ENCODE measurements at places on chromosomes 5 and 9.

DNA sequence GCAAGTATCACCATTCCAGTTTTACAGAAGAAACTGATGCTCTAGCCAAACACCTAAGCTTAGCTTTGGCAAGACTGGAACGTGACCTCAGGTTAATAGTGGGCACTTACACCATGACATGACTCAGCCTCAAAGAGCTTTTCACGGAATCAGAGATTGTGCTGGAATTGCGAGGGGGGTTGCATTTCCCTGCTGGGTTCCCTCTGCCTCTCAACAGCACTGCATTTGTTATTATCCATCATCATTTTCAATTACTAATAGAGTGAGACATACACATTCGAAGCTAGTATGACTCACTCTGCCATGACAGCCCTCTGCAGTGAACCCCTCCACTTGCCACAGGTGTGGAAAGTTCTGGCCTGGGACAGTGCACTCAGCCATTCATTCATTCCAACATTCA is 8.0 kb downstream of the SPOCK1 start:
- no peak for DNase-seq

DNA sequence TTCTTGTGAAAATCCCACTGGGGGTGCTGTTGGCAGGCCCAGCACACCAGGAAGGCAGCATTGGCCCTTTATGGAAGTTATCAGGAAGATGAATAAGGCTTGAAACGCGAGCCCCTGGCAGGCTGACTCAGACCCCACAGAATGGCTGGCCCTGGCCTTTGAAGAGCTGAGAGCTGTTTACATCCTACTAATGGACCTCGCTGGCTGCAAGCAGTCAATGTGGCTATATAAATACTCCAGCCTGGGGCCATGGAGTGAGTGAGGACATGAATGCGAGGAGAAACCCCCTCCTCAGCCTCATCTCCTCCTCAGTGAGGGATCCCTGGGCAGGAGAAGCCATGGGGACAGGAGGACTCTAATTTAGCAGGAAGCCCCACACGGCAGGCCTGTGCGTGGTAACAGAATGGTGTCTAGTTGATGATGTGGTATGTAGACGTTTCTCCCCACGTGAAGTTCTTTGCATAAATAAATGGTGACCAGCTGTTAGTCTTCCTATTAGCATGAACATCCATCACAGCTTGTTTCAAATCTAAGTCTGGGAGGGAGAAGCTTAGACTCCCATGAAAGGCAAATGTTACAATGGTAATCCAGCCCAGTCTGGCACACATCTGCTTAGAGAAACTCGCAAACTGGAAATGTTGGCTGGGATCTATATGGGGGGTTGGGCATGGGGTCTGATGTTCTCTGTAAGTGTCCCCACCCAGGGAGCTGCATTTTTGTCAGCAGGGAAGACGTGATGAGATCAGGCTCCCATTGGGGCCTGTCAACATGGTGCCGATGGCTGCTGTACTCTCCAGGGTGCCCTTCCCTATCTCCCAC is 175.1 kb upstream of the PITX1 start:
- DNase-seq, result peak; percentile 32

DNA sequence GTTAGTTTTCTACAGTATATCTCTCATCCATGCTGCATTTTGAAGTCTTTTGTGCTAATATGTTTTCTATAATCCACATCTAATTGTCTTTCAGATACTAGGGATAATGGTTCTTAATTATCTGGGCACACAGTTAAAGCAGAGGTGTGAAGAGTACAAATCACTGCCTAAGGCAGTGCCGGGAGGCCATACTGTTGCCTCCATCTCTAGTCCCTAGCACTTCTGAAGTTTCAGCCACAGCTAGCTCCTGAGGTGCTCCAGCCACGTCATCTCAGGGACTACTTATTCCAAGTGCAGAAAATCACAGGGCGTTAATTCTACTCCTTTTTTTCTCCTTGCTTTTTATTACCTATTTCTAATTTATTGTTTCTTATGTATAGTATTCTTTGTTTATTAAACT is 760.0 kb upstream of the FAM174A start:
- no peak for DNase-seq

- DNase-seq, result no peak
Measured at GRCh38 chr5:170573114-170573513, 69.3 kb downstream of the KCNIP1 start.

GRCh38 chr5:31469466-31469865 is 62.4 kb downstream of the DROSHA start:
- no peak for DNase-seq

DNA sequence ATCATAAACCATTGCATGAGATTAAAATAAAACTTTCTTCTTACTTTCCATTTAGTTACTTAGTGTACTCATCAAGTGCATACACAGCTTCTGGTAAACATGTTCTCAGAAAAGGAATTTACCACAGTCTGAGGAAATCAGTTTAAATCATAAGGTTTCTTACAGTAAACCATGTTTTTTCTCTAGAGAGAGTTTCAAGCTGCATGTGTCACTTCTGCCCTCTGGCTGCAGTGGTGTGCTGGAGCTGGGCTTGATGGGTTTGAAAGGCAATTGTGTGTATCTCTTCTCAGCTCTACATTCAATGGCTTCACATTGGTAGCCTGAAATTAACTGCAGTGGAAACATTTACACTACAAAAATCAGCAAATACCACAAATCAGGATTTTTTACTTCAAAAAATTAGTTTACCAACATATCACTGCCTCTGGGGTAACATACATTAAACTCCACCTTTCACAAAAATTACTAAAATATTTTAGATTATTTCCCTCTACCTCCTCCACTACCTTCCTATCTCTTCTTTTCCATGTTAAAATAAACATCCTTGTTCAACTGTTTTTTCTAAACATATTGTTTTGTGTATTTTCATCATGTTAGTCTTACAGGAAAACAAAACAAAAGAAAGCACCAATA is 414.3 kb downstream of the ANXA1 start:
- DNase-seq, result peak; percentile 50

DNA sequence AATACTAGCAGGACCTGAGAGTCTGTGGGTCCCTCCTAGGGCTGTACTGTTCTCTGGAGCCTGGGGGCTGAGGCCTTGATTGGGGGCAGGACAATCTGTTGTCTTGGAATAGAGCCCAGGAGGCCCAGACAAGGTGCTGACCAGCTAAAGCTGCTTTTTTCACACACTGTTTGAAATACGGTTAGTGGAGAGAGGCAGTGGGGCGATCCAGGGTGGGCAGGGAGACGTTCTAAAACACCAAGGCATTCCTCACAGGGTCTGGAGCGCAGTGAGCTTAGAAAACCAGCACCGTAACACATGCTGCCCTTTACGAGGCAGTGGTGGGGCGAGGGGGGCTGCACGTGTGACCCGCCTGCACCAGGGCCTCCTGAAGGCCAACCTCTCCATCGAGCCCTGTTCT is 55.1 kb downstream of the EHMT1 start:
- no peak for DNase-seq

GRCh38 chr9:107569174-107569573 is 79.6 kb upstream of the KLF4 start:
- DNase-seq, result no peak

DNA sequence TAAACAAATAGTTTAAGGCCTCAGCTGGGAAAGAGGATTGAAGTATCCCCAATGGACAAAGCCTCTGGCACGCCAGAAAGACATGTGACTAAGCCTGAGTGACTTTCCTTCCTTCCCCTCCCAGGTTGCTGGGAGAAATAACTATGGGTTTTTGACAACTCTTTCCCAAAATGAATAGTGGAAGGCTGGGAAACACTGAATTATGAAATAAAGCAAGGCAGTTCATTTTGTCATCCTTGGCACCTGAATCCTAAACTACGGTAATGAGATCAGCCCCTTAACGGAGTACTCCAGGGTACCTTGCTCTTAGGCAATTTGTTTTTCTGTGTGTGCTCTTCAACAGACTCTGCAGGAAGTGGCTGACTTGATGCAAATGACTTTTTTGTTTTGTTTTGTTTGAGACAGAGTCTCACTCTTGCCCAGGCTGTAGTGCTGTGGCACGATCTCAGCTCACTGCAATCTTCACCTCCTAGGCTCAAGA is 75.2 kb downstream of the LMNB1 start:
- no peak for DNase-seq

GRCh38 chr9:135300346-135301141 is 179.0 kb upstream of the PPP1R26 start:
- no peak for DNase-seq

DNA sequence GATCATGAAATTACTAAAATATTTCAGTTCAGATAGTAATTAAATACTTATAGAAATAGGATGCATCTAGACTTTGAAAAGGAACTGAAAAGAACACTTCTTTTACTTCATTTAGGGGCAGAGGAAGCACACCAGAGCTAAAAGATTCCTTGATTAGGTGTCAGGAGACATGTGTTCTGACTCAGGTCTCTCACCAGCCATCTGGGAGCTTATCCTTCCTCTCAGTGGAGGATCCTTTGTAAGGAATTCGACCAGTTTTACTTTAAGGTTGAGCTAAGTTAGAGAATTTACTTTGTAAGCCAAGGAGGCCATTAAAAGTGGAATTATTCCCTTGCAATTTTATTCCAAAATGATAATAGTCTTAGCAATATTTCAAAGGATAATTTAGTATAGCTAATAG is 16.7 kb downstream of the VCAN start:
- DNase-seq, result no peak

GRCh38 chr9:36867672-36868471 is 166.2 kb downstream of the PAX5 start:
- DNase-seq, result peak; percentile 89

DNA sequence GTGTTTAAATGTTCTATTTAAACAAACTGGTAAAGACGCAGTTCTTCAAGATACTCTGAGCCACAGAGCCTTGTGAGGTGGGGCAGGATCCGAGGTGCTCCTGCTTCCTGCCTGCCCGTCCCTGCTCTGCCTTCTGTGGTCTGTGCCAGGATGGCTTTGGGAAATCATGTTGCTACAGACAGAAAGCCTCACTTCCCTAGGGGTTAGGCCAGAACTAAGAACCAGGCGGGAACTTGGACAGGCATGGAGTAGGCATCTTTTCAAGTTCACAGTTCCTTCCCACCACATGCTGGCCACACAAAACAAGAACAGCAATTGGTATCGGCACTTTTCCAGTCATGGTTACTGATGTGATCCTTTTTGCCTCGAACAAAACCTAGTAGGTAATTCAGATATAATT is 67.7 kb upstream of the SPOCK1 start:
- DNase-seq, result no peak

DNA sequence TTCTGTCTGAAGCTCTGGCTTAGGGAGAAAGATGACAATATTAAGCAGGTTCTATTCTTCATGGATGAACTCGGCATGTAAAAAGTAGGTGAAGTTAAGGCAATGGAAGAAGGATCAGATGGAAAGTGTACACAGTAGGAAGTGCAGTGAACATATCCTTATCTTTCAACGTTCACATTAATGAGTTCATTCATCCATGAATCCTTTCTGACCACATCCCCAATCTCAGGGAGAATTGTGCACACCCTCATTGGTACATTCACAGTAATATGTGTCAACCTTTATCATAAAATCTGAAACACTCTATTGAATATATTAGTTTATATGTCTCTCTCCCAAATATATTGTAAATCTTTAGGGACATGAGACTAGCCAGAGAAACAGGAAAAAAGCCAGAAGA is 5.5 kb downstream of the GIN1 start:
- no peak for DNase-seq

GRCh38 chr9:7368410-7369292 is 430.9 kb downstream of the DMAC1 start:
- no peak for DNase-seq

GRCh38 chr5:116750631-116751580 is 176.3 kb upstream of the SEMA6A start:
- DNase-seq, result no peak

GRCh38 chr5:1376981-1377380 is 32.1 kb upstream of the CLPTM1L start:
- DNase-seq, result no peak

DNA sequence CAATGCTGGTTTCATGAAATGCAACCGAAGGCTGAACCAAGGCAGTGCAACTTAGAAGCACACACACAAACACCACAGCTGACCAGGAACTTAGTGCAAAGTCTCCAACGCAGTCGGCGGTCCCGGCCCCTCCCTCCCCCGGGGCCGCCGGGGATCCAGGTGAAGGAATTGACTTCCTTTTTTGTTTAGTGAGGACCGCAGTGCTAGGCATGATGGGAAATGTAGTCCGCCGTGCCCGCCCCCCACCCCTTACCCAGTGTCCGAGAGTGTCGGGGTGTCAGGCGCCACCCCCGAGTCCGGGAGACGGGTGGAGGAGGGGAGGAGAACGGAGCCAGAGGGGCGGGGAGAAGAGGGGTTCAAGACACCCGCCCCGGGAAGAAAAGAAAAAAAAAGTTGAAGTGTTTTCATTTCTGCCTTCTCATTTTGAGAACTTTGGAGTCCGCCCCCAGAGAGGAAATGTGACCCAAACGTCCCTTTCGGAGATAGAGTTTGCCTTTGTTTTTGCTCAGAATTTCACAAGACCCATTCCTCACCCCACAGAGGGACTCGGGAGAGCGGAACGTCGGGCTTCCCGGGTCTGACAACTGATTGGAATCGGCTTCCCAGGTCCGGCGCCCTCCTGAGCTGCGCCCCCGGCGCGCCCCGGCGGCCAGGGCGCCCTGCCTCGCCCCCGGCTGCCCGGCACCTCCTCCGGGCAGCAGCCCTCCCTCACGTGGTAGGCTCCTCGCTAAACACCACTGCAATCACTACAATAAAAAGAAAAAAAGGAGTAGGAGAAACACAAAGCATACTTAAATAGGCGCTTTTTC is 2.0 kb downstream of the IER5L start:
- DNase-seq, result no peak

DNA sequence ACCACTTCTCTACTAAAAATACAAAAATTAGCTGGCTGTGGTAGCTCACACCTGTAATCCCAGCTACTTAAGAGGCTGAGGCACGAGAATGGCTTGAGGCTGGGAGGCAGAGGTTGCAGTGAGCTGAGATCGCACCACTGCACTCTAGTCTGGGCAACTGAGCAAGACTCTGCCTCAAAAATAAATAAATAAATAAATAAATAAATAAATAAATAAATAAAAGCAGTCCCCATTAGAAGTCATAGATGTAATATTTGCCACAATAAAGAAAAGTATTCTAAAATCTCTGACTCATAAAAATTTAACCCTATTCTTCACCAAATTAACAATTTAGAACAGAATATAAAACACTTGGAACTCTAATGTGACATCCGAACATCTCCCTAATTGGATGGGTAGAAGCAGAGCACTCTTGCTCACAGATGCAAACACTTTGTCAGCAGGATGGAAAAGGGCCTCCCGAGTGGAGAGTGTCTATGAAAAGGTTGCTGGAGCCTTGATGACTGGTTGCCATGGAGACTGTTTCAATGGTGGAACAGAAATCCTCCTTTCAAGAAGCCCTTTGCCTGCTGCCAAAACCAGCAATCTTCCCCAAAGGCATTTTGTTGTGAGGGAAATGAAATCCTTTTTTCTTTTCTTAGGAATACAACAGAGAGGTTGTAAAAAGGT is 38.9 kb upstream of the TRAF1 start:
- peak; percentile 88 for DNase-seq

- no peak for DNase-seq
Measured at GRCh38 chr5:89723907-89724306, 685.6 kb downstream of the CETN3 start.

DNA sequence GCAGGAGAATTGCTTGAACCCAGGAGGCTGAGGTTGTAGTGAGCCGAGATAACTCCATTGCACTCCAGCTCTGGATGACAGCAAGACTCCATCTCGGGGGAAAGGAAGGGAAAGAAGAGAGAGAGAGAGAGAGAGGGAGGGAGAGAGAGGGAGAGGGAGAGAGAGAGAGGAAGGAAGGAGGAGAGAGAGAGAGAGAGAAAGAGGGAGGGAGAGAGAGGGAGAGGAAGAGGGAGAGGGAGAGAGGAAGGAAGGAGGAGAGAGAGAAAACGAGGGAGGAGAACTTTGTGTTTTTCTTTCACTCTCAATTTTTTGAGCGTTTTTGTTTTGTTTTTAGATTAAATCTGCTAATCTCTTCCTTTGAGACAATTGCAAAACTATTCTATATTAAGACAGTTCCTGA is 46.9 kb downstream of the SPEF2 start:
- DNase-seq, result no peak

All from NCI-H1092 (cell line).